Cardiac septum (tissue), 1 donor: ENCODE measurements at places on chromosomes 3 and 15. TPM values are rescaled to one million over a fixed set of nuclear protein-coding genes. Genes with fewer than 3 reads are reported as not detected.

Gene MOBP
- total RNA-seq = 0.08 TPM

Gene SMCO1
- 28.7 TPM for total RNA-seq

Gene MTHFS
- 16.7 TPM for total RNA-seq

DNA sequence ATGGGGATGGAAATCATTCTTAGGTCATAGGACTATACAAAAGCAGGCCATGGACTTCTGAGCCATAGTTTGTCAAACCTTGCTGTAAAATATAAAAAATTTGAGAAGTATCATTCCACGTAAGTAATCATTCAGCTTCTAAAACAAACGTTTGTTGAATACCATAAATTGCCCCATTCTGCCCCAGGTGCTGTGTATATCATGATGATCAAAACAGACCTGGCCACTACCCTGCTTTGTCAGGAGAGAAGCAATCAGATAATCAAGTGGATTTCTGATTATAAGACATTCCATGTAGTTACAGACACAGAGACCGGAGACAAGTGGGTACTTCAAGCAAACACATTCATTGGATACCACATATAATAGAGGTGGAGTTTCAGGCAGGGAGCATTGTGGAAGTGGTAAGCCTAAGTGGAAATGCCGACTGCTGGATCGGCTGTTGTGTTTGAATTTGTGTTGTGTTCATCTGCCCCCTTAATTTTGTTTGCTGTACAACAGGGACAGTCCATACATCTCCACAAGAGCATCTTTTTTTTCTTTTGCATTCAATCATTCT is 61.7 kb downstream of the TGFBR2 start:
- DNase-seq = no peak

DNA sequence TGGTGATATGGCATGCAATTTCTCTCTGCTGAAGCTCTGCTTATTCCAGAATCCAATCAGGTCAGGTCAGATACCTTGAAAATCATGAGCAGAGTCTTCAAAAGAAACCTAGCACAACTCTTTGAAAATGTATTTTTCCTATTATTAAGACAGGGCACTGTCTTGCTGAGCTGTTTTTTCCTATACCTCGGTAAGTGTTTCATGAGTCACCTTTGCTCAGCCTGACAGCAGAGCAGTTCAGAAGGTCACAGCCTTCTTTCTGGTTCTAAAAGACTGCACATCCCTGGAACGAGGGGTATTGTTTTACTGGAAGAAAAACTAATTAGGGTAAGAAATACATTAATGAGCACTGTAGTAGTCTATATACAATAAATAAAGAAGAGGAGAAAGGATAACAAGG is 422.0 kb downstream of the SOX2 start:
- no peak for DNase-seq

DNA sequence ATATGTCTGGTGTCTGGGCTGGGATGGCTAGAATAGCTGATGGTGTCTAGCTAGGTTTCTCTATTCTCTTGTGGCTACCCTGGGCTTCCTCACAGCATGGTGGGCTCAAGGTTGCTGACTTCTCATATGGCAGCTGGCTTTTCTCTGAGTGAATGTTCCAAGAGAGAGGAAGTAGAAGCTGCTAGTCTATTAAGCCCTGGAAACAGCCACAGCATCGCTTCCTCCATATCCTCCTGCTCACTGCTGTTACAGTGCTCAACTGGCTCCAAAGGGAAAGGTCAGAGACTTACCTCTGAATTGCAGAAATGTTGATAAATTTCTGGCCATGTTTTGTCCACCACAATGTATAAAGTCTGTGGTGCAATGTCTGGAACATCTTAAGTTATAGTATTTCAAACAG is 299.9 kb upstream of the ADAMTS9 start:
- no peak for DNase-seq

- DNase-seq = peak; percentile 85
Observed at GRCh38 chr3:73622091-73622805, 2.5 kb downstream of the PDZRN3 start.

DNA sequence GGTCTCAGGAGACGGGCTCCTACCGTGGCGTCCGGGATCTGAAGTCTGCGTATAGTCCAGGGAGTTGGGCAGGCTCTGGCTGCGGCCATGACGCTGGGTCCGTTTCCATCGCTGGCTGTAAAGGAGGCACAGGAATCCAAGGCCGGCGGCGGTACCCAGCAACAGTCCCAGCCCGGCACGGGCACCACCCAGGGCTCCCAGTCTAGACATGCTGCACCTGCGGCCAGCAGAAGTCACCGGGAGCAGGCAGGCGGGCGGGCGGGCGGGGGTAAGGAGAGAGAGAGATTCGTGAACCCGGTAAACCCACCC is 526 bp downstream of the RMDN3 start:
- DNase-seq = no peak

GRCh38 chr3:14874784-14875183 is 56.0 kb downstream of the FGD5 start:
- no peak for DNase-seq

DNA sequence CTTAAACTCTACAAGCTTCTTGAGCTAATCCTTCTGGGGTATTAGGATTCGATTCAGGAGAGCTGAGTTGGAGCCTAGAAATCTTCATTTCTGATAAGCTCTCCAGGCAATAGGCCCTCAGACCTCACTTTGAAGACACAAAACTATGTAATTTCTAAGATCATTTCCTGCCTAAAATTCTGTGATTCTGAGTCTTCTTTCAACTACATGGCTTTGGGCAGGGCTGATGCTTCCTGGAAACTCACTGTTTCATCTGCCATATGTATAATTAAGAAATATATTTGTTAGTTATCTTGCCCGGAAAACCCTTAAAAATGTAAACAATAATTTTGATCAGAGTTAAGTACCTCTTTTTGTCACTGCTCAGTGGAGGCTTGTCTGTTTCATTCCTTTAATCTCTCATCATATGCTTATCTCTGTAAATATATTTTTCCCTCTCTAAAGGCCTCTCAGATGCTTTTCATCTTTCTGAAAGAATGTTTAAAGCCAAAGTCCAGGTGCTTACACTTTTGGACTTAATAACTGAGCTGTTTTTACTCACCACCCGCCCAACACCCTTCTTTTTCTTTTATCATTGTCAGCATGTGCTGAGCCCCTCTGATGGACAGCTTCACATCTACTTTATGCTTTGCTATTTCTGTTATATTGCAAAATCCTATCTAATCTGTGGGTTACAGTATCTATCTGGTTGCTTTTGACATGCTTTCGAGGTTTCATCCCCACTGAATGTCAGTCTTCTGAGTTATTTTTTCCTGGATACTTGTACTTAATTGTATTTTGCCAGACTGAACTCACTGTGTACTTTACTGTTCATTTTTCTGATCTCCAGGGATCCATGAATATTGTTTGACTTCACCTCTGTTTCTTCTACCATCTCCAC is 38.2 kb downstream of the FILIP1L start:
- no peak for DNase-seq

DNA sequence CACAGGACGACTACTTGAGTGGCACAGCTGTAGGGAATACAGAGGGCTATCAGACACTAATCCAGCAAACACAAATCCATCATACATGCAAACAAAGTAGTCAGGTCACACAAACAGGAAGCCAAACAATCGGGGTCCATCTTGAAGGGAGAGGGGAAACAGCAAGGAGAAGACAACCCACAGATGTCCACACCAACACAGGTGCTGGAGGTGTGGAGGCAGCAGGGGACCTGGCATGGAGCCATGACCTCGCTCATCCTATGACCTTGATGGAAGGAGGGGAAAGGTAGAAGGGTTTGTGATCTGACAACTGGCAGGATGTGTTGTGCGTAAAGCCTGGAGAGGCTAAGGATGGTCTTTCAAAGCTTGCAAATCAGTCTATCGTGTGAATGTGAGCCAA is 39.9 kb upstream of the SKOR1 start:
- DNase-seq = no peak

DNA sequence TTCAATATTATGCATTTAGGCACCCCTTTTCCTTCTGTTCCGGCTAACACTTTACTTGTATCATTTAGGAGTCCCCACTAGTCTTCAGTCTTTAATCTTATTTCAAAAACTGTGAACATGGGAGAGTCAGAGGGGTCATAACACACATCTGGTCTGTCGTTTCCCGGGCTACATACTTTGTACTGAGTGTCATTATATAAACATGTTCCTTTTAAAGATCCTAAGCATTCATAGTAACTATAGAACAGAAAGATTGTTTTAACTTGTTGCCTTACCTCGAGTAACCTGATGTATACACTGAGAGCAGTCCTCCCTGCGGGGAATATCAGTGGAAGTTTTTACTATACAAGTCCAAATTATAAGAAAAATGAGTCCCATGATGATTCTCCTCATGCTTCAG is 78.2 kb upstream of the VEPH1 start:
- DNase-seq = no peak
